ENCODE measurements at places on chromosomes 4 and X. TPM values are rescaled to one million over a fixed set of nuclear protein-coding genes. Genes with fewer than 3 reads are reported as not detected.

GCNA gene
- 1.8 TPM for total RNA-seq

GABRG1 gene
- total RNA-seq, result not detected

SPANXN3 gene
- total RNA-seq, result not detected

UGT2B7 gene
- total RNA-seq, result 0.53 TPM

TRPC5OS gene
- total RNA-seq, result not detected

STX18 gene
- 23.1 TPM for total RNA-seq

MYOZ2 gene
- total RNA-seq, result not detected

MAGEA9B gene
- not detected for total RNA-seq

MAN2B2 gene
- total RNA-seq, result 12.2 TPM

FGFR3 gene
- 1.8 TPM for total RNA-seq

MAGEB10 gene
- total RNA-seq, result not detected

ZNF41 gene
- total RNA-seq, result 4.4 TPM

PTPN13 gene
- total RNA-seq, result 5.2 TPM

GPR50 gene
- total RNA-seq, result 0.34 TPM

TEC gene
- 2.3 TPM for total RNA-seq

LNX1 gene
- total RNA-seq, result not detected

FANCB gene
- 3.1 TPM for total RNA-seq

KLB gene
- total RNA-seq, result 0.16 TPM

CCKAR gene
- total RNA-seq, result not detected

TRIM61 gene
- not detected for total RNA-seq

MGAT4D gene
- total RNA-seq, result not detected

ZNF182 gene
- 4.2 TPM for total RNA-seq

Measured in A549 treated with dexamethasone at 1 μM for 4 hours (cell line).